ENCODE measurements at places on chromosomes 5 and 9.
A peak's percentile ranks its signal among the peaks of the same experiment; 100 is the strongest.

- DNase-seq, result no peak
Measured at GRCh38 chr9:73437758-73438157, 286.1 kb downstream of the ANXA1 start.

DNA sequence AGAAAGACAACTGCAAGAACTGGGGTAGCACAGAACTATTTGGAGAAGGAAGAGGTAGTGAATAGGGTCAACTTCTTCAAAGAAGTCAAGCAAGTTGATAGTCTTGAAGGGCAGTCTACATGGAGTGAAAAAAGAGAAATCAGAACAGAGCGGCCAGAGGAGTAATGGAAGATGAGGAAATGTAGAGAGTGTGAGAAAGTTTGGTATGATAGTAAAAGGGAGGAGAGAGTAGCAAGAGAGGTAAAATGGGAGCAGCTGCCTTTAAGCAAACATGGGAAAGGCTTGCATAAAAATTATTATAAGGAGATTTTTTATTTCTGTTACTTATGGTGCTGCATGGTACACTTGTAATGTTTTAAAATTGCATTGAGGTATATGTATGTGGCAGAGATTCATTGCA, 6.8 kb downstream of the ITGA2 start:
- DNase-seq, result no peak

GRCh38 chr9:94639061-94639998, at the start of gene FBP1:
TSS of gene FBP1 (minus strand) at chr9:94639518. CDS start at chr9:94639310, 208 bp downstream.
- peak; percentile 22 for DNase-seq

DNA sequence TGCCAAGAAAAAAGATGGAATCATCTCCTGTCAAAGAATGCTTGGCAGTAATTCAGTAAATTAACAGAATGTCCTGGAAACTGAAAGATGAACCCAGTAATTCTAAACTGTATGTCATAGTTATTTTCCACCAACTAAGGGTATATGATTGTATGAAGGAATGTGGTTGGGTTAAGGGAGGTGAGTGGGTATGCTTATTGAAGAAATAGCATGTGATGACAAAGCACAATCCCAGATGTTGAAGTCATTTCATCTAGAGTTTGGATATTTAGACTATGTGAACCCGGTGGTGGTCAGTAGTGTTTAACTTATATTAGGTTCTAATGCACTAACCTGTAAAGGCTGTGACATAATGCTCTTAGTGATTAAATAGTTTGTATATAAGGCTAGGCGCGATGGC, 87.3 kb downstream of the CDKN2A start:
- DNase-seq, result no peak

DNA sequence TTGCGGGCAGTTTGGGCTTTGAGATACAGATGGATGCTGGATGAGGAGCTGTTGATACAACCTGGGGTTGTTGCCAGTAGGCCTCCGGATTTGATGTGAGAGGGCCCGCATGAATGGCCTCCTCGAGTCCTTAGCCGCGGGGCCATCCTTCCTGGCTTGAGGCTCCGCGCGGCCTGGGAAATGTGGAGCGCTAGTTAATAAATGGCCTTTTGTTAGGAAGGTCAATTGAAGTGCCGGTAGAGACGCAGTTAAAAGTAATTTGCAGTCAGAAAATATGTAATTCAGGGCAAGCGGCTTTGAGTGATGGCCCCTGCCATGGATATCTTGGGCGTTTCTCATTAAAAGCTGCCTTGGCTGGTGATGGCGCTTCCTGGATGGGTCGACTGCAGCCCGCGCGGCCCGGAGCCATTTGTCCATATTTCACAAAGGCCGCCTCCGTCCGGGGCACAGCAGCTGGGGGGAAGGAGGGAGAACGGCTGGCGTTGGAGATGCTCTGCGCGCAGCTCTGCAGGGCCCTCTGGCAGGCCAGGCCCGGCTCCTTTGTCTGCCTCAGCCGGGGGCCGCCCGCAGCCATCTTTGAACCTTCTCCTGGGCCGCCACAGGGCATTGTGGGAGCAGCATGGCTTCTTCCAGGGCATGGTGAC, 11.2 kb downstream of the MVB12B start:
- DNase-seq, result no peak

- DNase-seq, result no peak
Measured at GRCh38 chr5:161412792-161413191, 133.7 kb downstream of the GABRB2 start.

DNA sequence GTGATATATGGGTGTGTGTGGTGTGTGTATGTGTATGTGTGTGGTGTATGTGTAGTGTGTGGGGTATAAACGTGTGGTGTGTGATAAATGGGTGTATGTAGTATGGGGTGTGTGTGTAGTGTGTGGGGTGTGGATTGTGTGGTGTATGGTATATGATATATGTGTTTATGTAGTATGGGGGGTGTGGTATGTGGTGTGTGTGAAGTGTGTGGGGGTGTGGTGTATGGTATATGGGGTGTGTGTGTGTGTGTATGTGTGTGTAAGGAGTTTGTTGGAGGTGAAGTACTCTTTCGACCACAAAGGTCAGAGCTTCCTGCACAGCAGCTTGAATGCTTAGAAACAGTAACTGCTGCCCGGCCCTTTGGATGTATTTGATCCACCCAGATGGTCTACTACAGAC, 145.2 kb upstream of the IQGAP2 start:
- no peak for DNase-seq

GRCh38 chr9:37820142-37820541, 19.5 kb downstream of the DCAF10 start:
- DNase-seq, result no peak

DNA sequence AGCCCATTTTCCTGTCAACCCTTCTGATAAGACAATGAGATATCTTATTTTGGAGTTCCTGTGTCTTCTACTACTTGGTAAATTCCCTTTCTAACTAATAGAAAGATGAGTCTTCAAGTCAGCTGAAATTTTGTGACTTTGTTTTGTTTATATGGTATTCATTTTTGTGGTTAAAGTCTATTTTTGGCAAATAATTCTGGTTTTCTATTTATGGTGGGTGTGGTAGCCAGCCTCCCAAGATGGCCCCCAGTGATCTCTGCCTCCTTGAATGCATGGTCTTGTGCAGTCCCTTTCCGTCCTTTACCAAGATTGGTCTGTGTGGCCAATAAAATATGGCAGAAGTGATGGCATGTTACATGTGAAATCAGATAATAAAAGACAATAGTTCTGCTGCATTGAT, 91.5 kb downstream of the NR3C1 start:
- no peak for DNase-seq

DNA sequence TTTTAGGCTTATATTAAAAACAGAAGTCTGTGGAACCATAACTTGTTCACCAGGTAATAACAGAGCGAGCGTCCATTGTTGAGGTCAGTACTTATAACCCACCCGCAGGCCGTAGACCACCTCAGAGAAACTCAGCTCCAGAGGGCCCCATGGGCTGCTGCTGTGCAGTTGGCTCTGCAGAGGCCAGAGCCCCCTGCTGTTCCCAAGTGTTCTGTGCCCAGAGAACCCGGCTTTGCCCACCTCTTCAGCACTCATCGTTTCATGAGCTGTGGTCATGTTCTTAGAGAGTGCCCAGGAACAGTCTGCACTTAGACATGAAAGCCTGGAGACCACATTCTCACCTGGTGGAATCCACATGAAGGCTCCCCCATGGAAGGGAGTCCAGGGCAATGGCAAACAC, 50.4 kb upstream of the SLC2A8 start:
- no peak for DNase-seq

DNA sequence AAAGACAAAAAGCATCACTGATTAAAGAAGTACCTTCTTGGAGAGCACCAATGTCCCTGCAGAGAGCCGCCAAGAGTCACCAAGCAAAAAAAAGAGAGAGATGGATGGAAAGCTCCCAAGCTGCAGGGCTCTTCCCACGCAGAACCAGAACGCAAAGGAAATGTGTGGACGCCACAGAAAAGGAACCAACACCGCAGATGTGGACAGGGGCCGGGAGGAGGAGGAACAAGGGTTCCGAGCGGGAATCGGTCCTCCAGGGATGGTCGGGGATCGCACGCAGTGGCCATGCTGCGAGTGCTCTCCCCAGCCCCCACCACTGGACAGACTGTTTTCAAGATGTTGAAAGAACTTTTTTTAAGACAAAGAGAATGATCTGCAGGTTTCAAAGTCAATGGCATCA, 40.2 kb upstream of the ZNF354A start:
- no peak for DNase-seq

DNA sequence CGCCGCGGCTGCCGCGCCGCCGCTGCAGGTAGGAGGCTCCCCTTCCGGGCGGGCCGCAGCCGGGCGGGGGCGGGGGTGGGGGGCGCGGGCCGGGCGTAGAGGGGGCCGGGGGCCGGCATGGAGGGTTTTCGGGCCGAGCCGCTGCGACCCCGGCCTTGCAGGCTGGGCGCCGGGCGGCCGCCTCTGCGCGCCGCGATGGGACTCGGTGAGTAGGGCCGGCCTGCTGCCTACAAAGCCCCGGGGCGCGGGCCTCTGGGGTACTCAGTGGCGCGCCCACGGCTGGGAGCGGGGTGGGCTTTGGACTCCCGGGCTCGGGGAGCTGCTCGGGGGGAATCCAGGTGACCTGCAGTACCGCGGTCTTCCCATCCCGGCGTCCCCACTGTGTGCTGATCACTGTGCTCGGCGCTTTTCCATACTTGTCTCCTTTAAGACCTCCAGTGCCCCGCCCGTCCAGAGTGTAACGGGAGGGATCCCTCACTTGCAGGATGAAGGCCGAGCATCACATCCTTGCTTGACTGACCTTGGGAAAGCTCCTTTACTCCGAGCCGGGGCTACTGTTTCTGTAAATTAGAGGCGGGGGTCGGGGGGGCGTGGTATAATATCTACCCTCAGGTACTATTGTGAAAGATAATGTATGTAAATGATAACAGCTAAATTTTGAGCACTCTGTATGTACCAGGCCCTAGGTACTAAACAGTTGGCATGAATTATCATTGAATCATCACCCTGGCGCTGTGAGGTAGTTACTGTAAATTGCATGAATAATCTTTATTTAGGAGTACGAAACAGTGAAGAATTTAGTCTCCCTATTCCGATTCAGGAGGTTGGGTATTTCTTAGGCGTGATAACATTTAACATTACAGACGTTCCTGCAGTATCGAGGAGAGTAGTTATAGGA, 672 bp downstream of the MSANTD3 start:
- DNase-seq, result peak; percentile 5

DNA sequence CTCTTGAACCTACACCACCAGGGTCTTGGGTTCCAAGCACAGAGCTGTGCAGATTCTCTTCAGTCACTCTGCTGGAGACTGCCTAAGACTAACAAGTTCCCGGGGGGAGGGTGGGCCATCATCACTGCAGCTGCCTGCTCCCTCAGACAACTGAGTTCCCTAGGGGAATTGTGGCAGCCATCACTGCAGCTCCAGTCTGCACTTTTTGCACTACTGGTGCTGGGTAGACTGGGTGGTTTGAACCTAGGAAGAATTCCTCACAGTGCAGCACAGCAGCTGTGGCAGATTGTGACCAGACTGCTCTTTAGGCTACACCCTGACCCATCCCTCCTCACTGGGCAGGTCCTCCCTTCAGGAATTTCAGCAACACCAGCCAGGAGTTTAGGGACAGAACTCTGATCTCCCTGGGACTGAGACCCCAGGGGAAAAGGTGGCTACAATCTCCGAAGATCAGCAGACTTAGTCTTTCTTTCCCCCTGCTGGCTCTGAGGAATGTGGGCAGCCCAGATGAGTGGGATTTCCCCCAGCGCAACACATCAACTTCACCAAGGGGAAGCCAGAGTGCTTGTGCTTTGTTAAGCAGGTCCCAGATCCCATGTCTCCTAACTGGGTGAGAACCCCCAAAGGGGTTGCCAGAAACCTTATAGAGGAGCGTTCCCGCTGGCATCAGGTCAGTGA, 30.9 kb upstream of the RGMB start:
- no peak for DNase-seq

- DNase-seq, result no peak
Measured at GRCh38 chr5:175680463-175680862, 22.6 kb downstream of the HRH2 start.

- no peak for DNase-seq
Measured at GRCh38 chr9:86248746-86249145, 10.7 kb downstream of the C9orf153 start.

DNA sequence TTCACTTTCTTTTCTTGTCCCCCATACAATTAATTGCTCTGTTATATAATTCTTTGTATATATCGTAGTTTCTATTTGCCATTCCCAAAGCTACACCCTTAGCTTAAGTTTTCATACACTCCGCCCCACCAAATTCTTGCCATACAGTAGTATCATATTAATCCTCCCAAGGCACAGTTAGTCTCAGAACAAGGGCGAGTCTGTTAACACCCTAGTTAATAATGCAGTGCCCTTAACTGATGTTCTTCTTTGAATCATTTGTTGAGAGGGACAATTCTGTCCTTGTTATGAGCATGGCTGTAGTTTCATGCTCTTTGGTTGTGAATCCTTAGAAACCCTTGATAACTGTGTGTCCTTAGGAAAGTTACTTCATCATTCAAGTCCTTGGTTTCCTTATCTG, 206.2 kb downstream of the CFAP90 start:
- DNase-seq, result no peak

DNA sequence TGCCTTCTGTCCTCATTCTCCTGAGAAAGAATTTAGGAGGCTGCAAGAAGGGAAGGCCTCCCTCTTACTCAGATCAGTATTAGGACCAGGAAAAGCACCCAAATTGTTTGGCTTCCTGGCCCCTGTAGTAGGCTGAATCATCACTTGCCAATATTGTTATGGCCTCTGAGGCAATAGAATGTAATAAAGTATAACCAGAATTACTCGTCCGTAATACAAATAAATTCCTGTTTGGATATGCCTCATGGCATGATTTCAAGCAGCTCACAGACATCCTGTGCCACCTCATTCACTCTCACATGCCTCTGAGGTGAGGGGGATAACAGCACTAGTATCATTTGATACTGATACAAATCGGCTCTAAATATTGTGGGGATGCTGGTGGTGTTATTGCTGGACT, 427.3 kb downstream of the ISL1 start:
- DNase-seq, result no peak

GRCh38 chr9:95877984-95878383, 2.5 kb downstream of the ERCC6L2 start:
- no peak for DNase-seq

DNA sequence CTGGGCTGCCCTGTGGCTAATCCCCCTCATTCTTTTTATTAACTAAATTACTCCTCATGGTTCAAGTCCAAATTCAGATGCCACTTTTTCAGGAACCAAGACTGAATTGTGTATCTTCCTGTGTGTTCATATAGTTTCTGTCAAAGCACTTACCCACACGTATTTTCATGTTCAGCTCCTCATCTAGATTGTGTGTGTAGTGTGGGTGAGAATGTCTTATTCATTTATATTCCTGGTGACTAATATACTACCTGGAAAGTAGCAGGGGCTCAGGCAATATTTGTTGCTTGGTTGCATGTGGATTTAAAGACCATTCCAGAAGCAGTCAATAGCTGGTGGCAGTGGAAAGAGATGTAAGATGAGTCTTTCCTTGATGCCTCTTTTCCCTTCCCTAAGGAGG, 48.5 kb upstream of the SRP19 start:
- no peak for DNase-seq

- no peak for DNase-seq
Measured at GRCh38 chr5:77015938-77016569, 14.2 kb upstream of the AGGF1 start.

DNA sequence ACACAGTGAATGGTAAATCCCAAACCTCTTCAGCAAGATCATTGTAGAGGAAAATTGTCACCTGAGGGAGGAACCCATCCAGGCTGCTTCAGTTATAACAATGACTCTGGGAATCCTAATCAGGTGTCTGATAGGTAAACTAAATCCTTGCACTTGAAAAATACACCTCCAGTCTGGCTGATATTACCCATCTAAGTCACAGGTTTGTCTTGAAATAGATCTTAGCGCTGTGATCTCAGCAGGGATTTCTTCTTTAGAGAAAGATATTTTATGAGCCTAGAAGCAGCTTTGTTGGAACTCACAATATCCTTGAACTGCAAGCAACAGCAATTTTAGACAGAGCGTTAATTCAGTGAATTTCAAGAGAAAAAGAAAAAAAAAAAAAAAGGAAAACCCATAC, 149.7 kb downstream of the SGCD start:
- DNase-seq, result no peak

GRCh38 chr5:162990856-162991497, 446.4 kb upstream of the CCNG1 start:
- DNase-seq, result no peak
